NCI-H2171 treated with DMSO at 0.1 percent for 48 hours (cell line): ENCODE measurements at places on chromosomes 3 and 15.

- no peak for DNase-seq
Observed at GRCh38 chr3:41987627-41988026, 25.7 kb upstream of the ULK4 start.

DNA sequence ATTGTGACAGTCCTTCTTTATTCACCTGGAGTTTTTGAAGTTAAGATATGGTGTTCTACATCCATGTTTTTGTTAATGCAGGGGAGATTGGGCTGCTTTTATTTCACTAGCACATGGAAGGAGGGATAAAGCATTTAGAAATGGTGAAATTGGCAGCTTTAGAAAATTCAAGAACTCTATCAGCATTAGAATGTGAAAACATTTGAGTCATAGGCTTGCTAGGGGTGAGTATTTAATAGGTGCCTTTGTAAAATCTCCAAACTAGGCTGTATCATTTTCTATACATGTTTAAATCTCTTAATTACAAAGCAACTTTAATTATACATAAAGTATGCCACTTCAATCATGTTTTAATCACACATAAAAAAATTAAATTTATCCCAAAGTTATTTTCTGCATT is 12.9 kb downstream of the NLGN1 start:
- no peak for DNase-seq

DNA sequence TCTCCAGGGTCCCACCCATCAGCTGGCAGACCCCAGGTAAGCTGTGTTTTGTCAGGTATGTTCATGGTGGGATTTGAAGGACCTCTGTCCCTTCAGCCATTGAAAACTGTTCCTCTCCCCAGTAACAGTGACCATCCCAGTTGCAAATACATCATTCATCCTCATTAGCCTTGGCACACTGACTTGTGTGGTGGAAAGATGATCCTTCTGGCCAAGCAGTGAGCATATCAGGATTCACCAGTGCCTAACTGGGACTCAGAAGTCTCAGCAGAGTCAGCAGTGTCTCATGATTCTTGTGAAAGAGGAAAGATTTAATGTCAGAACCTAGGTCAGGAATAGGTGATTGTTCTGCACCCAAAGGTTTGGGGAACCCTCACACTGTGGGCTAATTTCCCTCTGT is 90.2 kb downstream of the DNAJB8 start:
- DNase-seq: no peak

DNA sequence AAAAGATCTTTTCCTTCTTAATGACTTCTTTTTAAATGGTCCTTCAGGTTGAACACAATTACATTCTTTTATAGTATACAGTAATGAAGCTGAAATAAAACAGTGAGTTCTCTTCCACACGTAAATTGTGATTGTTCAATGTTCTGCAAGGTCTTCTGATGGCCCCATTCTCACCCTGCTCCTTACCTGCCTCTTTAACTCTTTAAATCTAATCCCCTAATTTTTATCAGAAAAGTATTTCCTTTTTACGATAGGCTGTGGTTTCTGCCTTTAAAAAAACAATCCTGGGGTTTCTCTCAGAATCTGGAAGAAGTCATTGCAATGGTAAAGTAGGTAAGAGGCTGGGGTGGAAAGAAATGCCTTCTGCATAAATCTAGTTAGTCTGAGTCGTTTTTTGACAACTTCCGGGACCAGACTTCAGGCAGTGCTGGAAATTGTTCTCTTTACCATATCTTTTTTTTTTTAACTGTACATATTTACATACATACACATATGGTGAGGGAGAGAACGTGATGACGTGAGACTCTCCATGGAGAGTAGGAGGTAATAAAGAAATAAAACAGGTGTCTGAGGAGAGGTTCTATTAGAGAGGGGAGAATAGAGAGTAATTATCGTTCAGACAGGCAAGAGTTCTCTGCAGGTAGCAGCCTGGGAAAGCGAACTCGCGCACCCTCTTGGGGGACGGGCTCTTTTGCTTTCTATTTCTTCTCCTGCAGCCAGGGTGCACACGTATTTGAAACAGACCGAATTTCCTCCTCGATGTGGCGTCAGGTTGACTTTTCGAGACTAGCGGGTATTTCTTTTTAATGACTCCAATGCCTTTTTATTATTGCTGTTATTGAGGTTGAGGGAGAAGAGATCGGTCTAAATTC is at the start of gene SIDT1:
Gene SIDT1, plus strand, starts transcription at position 730 of the 872 bp plus-strand sequence. CDS start 467 bp downstream, outside the sequence.
- peak; percentile 77 for DNase-seq

DNA sequence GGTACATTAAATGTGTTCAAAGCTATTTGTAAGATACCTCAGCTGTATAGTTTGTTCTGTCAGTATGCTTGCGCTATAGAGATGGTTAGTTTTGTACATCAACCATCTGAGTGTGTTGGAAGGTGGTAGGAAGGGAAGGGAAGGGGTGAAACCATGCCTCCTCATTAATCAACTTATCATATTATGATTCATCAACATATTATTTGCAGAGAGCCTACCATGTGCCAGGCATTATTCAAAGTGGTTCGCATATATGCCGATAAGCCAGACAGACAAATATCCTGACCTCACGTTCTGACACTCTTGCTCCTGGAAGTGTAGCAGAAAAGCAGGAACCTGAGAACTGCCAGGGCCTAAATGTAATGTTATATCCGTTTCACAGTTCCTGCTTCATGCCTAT is 248.1 kb upstream of the NR2E3 start:
- DNase-seq: no peak
